ENCODE measurements at places on chromosomes 2 and 18. TPM values are rescaled to one million over a fixed set of nuclear protein-coding genes. Genes with fewer than 3 reads are reported as not detected.

DNA sequence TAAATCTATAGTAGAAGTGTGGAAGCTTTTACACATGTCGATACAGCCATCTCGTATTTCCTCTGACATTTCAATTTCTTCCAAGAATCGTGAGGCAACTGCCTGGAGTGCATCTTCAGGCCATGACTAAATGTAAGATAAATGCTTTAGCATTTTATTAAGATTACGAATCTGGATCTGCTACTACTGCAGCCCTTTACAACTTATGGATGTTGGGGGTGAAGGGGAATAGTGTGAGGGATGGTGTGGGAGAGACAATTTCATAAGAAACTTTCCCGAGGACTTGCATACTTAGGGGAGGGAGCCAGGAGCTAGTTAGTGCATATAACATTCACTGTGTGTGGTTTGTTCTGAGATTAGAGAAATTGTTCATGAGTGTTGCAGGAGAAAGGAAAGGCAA is 204.8 kb downstream of the SLC39A10 start:
- DNase-seq, result no peak

GRCh38 chr18:59279722-59280121 is 6.5 kb upstream of the RAX start:
- no peak for DNase-seq

DNA sequence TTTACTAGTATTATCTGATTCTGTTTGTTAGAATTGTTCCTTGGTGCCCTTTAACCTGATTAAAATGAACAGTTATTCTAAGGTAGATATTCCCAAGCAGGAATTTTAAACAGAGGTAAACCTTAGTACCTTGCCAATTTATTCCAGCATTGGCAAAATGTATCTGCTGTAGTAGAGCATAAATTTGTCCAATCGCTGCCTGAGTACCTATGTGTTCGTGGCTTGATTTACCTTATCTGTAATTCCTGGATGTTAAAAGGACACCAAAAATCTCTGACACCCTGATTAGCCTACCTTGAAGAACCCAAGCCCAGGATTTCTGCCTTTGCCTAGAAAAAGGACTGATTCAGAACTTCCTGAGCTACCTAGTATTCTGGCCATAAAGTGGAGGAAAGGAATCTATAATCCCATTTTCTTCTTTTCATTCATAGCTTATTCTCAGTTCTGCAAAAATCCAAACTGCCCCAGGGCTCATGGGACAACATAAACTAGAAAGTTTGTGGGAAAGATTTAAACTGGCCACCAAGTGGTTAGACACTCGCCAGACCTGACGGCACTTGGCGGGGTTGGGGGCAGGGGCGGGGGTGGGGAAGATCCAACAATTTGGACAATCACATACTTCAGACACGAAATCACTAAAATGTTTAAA is 16.2 kb upstream of the ZCCHC2 start:
- DNase-seq, result no peak

DNA sequence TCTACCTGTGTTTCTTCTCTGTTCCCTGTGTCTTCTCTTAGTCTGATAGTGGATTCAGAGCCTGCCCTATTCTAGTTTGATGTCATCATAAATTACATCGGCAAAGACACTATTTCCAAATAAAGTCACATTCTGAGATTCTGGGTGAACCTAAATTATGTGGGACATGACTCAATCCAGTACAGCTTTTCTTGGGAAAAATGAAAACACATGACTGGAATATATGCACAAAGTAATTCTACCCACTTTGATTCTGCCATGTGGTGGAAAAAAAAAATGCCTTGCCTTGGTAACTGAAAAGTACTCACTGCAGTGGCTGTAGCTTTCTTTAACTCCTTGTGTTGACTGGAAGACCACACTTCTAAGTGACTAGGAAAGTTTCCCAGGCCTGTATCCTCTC is 73.7 kb downstream of the LRATD1 start:
- no peak for DNase-seq

- no peak for DNase-seq
These were observed 43.0 kb upstream of the ITGB6 start for GRCh38 chr2:160242893-160243564.

DNA sequence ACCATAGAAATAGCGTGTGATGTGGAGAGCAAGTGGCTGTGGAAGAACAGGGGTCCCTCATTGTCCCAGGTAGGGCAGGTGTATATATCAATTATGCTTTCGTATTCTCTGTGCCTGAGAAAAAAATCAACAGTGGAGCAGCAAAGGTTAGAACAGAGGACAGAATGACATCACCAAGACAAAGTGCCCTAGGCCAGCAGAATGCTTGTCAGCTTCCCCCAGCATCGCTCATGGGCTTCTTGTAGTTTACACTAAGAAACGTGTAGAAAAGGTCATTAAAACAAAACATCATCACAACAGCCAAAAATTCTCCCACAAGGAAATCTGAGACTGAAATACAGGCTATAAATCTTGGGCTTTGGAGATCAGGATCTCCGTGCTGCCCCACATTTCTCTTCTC is 288.0 kb downstream of the TDRD15 start:
- no peak for DNase-seq

DNA sequence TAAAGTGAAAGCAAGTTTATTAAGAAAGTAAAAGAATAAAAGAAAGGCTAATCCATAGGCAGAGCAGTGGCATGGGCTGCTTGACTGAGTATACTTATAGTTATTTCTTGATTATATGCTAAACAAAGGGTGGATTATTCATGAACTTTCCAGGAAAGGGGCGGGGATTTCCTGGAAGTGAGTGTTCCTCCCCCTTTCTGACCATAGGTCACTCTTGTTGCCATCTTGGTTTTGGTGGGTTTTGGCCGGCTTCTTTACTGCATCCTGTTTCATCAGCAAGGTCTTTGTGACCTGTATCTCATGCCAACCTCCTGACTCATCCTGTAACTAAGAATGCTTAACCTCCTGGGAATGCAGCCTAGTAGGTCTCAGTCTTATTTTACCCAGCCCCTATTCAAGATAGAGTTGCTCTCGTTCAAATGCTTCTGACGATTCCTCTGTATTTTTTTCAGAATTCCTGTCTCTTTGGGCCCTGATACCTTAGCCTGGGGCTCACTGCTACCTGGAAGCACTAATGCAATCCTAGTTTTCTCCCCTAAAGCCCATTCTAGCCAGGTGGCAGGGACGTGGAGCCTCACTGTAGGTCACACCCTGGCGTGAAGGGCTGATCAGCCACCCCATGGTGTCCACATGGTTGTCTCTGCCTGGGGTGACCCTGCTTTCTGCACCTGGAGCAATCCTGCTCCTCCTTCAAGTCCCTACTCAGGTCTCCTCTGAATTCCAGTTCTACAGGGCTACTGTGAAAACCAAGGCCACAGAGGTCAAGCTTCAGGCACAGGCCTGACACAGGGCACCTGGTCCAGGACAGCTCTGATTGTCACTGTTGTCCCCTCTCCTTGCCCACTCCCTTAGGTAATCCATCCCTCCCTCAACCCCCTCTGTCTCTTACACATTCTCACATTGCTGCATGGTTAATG is 6.0 kb upstream of the SLC35F6 start:
- DNase-seq, result peak; percentile 89

GRCh38 chr2:244547-244946 is 19.3 kb downstream of the SH3YL1 start:
- no peak for DNase-seq

DNA sequence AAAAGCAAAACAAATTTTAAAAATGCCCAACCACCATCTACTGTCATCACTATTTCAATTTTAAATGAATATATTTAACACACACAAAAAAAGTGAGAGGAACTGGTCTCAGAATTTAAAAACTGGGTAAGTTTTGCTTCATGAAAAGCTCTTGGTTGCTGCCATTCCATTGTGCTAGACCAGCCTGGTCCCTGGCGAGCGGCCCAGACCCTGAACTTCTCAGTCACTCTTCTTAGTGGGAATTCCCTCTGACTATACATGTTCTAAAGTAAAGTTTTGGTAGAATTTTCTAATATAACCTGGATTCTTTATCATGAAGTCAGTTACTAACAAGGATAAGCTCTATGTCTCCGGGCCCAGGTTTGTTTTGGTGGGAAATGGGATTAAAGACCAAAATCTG is 34.8 kb upstream of the TMEM177 start:
- no peak for DNase-seq

DNA sequence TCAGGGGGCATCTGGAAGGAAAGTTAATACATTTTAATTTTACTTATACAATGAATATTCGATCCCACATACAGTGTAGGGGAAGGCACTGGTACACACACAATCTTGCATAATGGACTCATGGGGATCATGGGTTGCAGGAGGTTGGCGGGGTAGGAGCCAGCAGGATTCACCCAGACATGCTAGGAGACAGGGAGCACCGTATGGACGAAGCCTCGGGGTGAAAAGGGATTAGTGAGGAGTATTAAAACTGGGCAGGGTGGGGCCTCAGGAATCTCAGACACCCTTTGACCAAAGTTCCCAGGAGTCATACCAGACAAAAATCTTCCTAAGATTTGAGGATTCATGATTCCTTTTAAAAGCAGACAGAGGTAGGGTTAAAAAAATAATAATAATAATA is 140.8 kb downstream of the BCL11A start:
- DNase-seq, result no peak

The GALNT14 gene
- total RNA-seq, result not detected

The RNASEH1 gene
- total RNA-seq, result 47.1 TPM

The SERPINB11 gene
- not detected for total RNA-seq

The BOLL gene
- total RNA-seq, result not detected

The GCFC2 gene
- total RNA-seq, result 26.4 TPM

The SCG2 gene
- 0.35 TPM for total RNA-seq

The RMND5A gene
- 59.9 TPM for total RNA-seq

The DNAH7 gene
- total RNA-seq, result 0.30 TPM

The ARHGAP15 gene
- total RNA-seq, result not detected

The RAB6C gene
- not detected for total RNA-seq
